Dermis blood vessel endothelial cell (primary cell): ENCODE measurements at places on chromosomes 12 and 14. TPM values are rescaled to one million over a fixed set of nuclear protein-coding genes. Genes with fewer than 3 reads are reported as not detected.

Gene ATF7
- total RNA-seq = 12.9 and 14.9 TPM in 2 replicates

Gene TAS2R9
- total RNA-seq = not detected in 2 replicates

Gene ADAMTS20
- not detected in 2 replicates for total RNA-seq

Gene RHEBL1
- total RNA-seq = 1.2 and 2.0 TPM in 2 replicates

Gene SRRM4
- total RNA-seq = not detected in 2 replicates
